Upper lobe of right lung (tissue), 1 donor: ENCODE measurements at places on chromosomes 7 and 10.

- H3K27me3 ChIP-seq = no peaks in the 10 kb centered on the region
- no peak for DNase-seq
- no peaks in the 10 kb centered on the region for H3K36me3 ChIP-seq
- no peak overlapping the region for H3K27ac ChIP-seq
Observed at GRCh38 chr7:93198472-93198871, 27.8 kb downstream of the HEPACAM2 start.

- no peaks in the 10 kb centered on the region for H3K27me3 ChIP-seq
- DNase-seq = no peak
- H3K4me1 ChIP-seq = peaks cover 6% of the 10 kb centered on the region
- peaks cover 7% of the 10 kb centered on the region for H3K36me3 ChIP-seq
- no peak overlapping the region for H3K4me3 ChIP-seq
Observed at GRCh38 chr7:47385536-47386125, 196.3 kb downstream of the TNS3 start.

- DNase-seq = no peak
- no peaks in the 10 kb centered on the region for H3K27me3 ChIP-seq
- no peaks in the 10 kb centered on the region for H3K4me1 ChIP-seq
- H3K36me3 ChIP-seq = no peaks in the 10 kb centered on the region
Observed at GRCh38 chr7:152643979-152644559, 31.9 kb downstream of the XRCC2 start.

DNA sequence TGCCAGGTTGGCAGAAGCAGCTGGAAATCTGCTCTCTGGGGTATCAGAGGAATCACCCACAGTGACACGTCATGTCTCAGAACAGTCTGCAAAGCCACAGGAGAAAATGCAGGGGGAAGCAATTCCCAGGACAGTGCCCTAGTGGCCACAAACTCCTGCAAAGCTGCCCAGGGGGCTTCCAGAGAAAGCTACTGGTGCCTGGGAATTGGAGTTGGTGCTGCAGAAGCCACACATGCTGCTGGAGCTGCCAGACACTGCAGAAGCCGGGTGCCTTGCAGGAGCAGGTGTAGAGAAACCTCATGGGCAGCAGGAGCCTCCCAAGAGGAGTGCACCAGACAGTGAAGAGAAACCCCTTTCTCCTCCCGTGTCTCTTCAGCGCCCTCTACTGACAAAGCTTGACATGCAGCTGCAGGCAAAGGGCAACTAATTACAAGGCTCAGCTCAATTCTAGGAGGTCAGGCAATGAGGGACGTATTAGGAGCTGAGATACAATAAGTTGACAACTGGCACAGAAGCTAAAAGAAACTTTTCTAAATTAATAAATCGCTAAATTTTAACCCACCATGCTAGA lies 30.2 kb upstream of the NUB1 start:
- H3K4me3 ChIP-seq = no peak overlapping the region
- peaks cover 6% of the 10 kb centered on the region for H3K4me1 ChIP-seq
- no peak for DNase-seq
- H3K27me3 ChIP-seq = no peaks in the 10 kb centered on the region
- no peaks in the 10 kb centered on the region for H3K36me3 ChIP-seq

DNA sequence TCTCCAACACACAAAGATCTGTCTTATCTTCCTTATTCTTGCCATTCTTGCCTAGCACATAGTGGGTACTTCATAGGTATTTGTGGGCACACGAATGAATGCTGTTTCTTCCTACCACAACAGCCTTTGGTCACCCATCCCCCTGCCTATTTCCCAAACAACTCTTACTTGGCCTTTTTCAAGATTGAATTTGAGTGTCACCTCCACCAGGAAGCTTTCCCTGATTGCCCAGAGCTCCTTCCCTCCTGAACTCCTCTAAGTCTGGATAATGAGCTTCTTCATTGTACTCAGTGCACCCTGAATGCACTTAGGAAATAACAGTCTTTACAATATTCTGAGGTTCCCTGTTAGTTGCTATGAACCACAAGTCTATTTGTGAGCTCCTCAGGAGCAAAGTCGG lies 11.6 kb upstream of the PDZD8 start:
- H3K27ac ChIP-seq = no peak overlapping the region
- no peaks in the 10 kb centered on the region for H3K36me3 ChIP-seq
- no peaks in the 10 kb centered on the region for H3K4me1 ChIP-seq
- DNase-seq = no peak
- H3K4me3 ChIP-seq = no peak overlapping the region

DNA sequence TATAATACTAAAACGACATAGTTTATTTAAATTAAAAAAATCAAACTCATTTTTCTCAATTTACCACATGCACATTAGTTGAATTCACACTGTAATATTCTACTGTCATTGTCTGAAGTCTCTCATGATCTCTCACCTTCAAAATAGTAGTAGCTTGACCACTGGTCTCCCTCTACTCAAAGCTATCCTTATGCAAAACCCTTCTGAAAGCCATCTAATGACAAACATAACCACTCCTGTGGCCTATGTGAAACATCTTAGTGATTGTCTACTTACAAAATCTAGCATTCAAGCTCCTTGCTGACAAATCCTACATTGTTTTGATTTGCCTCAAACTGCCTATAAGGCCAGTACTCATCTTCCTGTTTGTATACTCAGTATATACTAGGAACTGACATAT lies 606.0 kb upstream of the GHITM start:
- H3K36me3 ChIP-seq = no peaks in the 10 kb centered on the region
- H3K27ac ChIP-seq = no peak overlapping the region
- no peaks in the 10 kb centered on the region for H3K4me1 ChIP-seq

DNA sequence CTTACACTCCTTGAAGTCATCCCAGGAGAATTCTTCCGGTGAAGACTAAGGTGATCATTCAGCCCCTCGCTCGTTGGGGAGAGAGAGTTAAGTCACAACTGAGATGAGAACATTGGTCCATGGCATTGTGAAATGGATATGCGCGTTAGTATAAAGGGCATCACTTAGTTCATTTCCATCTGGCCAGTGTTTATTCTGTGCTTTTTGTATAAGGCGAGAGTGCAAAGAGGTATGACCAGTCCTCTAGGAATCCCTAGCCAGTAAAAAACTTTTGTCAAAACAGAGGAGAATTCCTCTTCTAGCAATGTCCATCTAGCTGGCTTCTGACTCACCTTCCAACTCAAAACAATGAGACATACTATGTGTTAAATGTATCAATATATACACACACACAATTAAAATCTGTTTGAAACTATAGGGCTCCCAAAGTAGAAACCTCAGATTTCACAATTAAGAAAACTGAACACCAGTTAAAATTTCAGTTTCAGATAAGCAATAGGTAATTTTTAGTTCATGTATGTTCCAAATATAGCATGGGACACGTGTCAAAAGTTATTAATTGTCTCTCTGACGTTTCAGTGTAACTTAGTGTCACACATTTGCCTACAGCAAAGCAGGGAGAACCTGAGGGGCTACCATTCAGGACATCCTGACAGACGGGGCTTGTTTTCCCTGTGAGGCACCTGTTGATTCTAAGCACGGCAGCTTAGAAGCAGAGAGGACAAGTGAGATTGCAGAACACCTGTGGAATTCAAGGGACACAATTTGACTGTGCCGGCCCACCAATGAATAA lies 158.9 kb downstream of the KLF6 start:
- H3K4me3 ChIP-seq = no peak overlapping the region
- no peaks in the 10 kb centered on the region for H3K36me3 ChIP-seq
- no peaks in the 10 kb centered on the region for H3K4me1 ChIP-seq
- no peak for DNase-seq
- H3K27me3 ChIP-seq = no peaks in the 10 kb centered on the region
- H3K27ac ChIP-seq = no peak overlapping the region

DNA sequence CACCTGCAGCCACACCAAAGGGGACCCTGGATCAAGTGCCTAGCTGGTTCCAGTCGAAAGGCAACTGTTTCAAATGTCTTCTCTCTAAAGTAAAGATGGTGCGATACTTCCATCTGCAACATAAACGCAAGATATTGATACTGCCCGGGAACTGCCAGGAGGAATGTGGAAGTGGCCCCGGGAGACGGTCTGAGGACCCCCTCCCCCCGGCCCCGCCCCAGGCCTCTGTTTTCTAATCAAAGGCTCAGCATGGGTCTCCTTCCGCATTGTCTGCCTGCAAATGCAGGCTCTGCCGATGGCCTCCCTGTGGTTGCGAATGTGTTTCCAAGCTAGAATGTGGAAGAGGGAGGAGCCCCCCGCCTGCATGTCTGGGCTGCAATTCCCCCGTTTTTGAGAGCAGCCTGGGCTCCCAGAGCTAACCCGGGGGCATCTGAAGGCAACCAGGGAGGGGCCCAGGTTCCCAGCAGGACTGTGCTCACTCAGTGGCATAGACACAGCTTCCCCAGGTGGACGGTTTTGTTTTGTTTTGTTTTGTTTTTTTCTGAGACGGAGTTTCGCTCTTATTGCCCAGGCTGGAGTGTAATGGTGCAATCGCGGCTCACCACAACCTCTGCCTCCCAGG lies 223.9 kb upstream of the PPP2R2D start:
- DNase-seq = peak; percentile 40
- no peak overlapping the region for H3K4me3 ChIP-seq
- no peaks in the 10 kb centered on the region for H3K36me3 ChIP-seq
- H3K4me1 ChIP-seq = no peaks in the 10 kb centered on the region

DNA sequence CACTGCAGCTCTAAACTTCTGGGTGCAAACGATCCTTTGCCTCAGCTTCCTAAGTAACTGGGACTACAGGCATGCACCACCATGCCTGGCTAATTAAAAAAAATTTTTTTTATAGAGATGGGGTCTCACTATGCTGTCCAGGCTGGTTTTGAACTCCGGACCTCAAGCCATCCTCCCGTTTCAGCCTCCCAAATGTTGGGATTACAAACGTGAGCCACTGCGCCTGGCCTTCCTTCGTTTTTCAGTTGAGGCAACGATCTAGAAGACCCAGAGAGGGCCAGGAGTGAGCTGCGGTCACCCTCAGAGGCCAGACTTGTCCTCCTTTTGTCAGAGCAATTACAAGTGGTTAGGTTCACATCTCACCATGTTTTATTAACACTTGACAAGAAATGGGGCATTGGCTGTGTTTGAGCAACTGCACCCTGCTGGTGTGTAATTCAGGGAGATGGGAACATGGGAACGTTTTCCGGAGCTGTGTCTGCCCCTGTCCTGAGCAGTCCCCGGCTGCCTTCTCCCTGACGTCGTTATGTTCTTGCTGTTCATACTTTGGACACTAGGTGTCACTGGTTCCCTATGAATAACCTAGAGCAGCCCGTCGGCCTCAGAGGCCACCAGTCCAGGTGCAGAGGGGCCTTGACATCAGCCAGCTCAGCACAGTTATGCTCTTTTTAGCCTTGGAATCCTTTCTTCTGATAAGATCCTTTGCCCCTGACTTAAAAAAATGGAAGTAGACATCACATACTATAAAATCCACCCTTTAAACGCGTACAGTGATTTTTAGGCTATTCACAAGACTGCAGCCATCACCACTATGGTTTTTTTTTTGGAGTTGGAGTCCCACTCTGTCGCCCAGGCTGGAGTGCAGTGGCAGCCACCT lies 375.0 kb downstream of the TYW1 start:
- no peaks in the 10 kb centered on the region for H3K36me3 ChIP-seq
- H3K4me1 ChIP-seq = no peaks in the 10 kb centered on the region
- DNase-seq = peak; percentile 67
- H3K4me3 ChIP-seq = no peak overlapping the region
- no peak overlapping the region for H3K27ac ChIP-seq

- DNase-seq = no peak
- H3K27ac ChIP-seq = peak overlapping the region; percentile 87
- H3K4me1 ChIP-seq = peaks cover 95% of the 10 kb centered on the region
- no peaks in the 10 kb centered on the region for H3K36me3 ChIP-seq
- no peak overlapping the region for H3K4me3 ChIP-seq
Observed at GRCh38 chr10:124704428-124705380, 39.5 kb downstream of the FAM53B start.

- no peaks in the 10 kb centered on the region for H3K27me3 ChIP-seq
- no peaks in the 10 kb centered on the region for H3K36me3 ChIP-seq
- H3K4me1 ChIP-seq = no peaks in the 10 kb centered on the region
- no peak overlapping the region for H3K27ac ChIP-seq
- no peak for DNase-seq
Observed at GRCh38 chr10:132162021-132162531, 24.7 kb upstream of the DPYSL4 start.

- H3K27me3 ChIP-seq = no peaks in the 10 kb centered on the region
- no peak for DNase-seq
- no peak overlapping the region for H3K4me3 ChIP-seq
- no peak overlapping the region for H3K27ac ChIP-seq
- H3K4me1 ChIP-seq = no peaks in the 10 kb centered on the region
Observed at GRCh38 chr7:88111954-88112471, 107.8 kb downstream of the SRI start.

- H3K27me3 ChIP-seq = no peaks in the 10 kb centered on the region
- H3K27ac ChIP-seq = no peak overlapping the region
- no peak overlapping the region for H3K4me3 ChIP-seq
- peaks cover 27% of the 10 kb centered on the region for H3K4me1 ChIP-seq
Observed at GRCh38 chr10:119680650-119681081, 29.5 kb downstream of the BAG3 start.

DNA sequence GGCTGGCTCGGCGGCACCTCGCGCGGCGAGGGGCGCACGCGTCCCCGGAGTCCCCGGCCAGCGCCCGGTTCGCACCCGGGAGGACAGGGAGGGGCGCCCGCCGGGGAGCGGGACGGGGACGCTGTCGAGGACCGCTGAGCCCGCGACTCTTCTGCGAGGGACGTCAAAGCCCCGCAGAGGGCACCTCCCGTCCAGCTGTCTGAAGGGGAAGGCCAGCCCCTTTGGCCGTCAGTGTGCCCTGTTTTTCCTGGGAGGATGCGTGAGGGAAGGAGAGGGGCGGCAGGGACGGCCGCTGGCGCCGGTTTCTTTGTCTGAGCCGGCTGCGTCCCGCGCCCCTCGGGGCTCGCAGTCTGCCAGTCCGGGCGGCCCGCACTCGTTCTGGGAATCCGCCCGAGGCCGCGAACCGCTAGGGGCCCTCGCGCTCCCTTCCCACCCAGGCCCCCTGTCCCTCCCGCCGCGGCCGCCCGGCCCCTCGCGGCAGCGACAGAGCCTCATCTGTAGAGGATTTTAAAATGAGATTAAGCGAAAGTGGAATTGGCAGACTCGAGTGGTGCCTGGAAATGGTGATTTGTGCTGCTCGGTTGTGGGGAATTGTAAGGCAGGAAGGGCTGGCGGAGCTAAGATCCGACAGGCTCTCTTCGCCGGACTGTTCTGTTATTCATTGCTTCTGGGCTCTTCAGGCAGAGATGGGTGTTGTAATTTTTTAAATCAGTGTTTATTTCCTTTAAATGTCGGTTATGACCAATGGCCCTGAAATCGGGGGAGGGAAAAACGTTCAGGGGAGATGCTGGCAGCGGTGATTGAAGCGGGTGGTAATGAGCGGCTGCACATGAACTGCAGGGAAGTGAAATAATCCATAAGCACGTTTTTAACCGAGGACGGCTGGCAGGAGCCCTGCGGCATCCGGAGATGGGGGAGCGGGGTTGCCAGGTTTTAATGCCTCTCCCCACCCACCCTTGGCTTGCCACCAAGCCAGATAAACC lies 618 bp upstream of the RELN start:
- H3K27me3 ChIP-seq = peaks cover 46% of the 10 kb centered on the region
- peak overlapping the region; percentile 48 for H3K4me3 ChIP-seq
- H3K4me1 ChIP-seq = peaks cover 4% of the 10 kb centered on the region
- no peak overlapping the region for H3K27ac ChIP-seq
- no peak for DNase-seq

- H3K4me1 ChIP-seq = peaks cover 22% of the 10 kb centered on the region
- no peaks in the 10 kb centered on the region for H3K36me3 ChIP-seq
- no peak overlapping the region for H3K27ac ChIP-seq
- no peaks in the 10 kb centered on the region for H3K27me3 ChIP-seq
Observed at GRCh38 chr10:116690356-116691322, 51.7 kb downstream of the HSPA12A start.

- H3K27ac ChIP-seq = no peak overlapping the region
- H3K4me1 ChIP-seq = no peaks in the 10 kb centered on the region
- H3K27me3 ChIP-seq = no peaks in the 10 kb centered on the region
- DNase-seq = no peak
Observed at GRCh38 chr7:105924945-105925344, 38.1 kb upstream of the CDHR3 start.
